ENCODE measurements at places on chromosomes 7 and 10.

- peak; percentile 89 for DNase-seq
These were observed 116.2 kb upstream of the AFAP1L2 start for GRCh38 chr10:114520453-114520852.

GRCh38 chr7:116165717-116166116 is 44.6 kb upstream of the TES start:
- DNase-seq: no peak

DNA sequence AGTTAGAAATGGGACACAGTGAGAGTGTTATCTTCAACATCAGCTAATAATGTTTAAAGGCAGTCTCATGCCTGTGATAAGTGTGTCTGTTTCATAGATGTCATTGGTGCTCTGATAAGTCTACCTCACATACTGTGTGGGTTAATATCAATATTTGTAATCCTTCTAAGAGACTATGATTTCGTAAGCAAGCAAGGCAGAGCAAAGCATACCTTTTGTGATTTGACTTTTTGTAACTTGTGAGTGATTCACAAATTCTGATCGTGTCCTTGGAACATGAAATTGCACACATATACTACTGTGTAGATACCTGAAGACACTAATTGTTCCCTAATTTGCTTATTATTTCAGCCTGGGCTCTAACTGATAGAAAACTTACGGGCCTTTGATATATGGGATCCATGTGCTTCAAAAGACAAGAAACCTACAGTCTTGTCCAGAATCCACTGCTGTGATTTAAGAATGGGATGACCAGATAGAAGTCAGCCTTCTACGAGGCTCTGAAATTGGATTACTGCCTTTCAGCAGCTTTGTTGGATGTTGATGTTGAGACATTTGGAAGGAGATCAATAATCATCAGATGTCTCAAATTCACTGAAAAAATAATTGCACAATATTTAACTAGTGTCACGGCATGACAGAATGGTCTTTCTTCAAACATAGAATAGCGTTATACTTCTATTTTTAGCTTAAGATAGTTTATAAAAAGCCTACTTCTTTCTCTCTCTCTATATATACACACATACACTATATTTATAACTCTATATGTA is 63.2 kb upstream of the KLF6 start:
- no peak for DNase-seq

DNA sequence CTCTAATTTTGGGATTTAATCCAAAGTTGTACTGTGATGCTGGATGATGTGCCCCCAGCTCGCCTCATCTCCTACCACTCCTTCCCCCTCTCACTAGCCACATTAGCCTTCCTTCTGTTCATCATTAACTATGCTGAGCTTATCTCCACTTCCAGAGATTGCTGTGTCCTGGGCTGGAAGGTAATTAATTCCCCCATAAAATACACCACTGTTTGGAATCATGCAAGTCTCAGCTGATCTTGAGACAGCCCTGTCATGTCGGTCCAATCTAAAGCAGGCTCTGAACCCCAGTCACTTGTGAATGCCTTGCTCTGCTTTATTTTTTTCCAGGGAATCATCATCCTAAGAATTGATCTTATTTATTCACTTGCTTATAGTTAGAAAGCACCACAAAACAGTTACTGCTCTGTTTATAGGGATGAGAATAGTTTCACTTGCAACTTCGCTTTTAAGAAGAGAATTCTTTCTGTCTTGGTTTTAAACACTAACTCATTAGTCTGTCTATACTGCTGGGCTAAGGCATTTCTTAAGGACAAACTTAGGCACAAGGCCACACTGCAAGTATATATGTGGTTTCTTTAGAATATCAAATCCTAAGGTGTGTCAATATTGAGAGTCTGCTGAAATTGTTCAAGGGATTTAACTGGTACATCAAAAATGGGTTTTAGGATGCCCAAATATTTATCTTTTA is 341.1 kb upstream of the SEMA3A start:
- no peak for DNase-seq

DNA sequence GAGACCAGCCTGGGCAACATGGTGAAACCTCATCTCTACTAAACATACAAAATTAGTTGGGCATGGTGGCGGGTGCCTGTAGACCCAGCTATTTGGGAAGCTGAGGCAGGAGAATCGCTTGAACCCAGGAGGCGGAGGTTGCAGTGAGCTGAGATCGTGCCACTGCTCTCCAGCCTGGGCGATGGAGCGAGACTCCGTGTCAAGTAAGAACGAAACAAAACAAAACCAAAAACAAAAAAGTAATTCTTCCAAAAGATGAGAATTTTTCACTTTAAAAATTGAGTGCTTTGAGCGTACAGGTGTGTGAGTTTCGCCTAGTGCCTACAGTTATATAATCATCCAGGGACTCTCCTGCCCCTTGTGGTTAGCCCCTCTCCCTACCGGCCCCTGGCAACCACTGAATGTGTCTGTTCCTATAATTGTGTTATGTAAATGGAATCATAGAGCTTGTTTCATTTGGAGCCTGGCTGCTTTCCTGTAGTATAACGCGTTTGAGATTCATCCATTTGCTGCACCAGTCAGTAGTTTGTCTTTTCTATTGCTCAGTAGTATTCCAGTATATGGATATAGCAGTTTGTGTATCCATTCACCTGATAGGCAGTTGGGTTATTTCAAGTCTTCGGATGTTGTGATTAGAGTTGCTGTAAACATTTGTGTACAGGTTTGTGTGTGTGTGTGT is 80.0 kb downstream of the RBM33 start:
- no peak for DNase-seq

- no peak for DNase-seq
These were observed 113.1 kb downstream of the HIBADH start for GRCh38 chr7:27549606-27550005.

DNA sequence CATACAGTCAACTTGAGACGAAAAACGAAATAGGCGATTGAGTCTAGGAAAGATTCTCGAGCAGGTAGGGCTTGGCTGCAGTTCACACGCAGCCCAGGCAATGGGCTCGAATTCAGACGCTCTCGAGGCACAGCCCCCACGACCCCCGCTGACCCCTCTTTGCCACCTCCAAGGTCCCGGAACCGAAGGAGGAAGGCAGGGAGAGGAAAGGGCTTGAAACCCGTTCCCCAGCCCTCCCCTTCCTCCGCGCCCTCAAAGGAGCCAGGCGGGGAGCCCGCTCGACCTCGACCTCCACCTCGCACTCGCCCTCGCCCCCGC is 441 bp downstream of the CCDC186 start:
- no peak for DNase-seq

GRCh38 chr7:139382439-139382838 is 22.7 kb downstream of the LUC7L2 start:
- DNase-seq: no peak

DNA sequence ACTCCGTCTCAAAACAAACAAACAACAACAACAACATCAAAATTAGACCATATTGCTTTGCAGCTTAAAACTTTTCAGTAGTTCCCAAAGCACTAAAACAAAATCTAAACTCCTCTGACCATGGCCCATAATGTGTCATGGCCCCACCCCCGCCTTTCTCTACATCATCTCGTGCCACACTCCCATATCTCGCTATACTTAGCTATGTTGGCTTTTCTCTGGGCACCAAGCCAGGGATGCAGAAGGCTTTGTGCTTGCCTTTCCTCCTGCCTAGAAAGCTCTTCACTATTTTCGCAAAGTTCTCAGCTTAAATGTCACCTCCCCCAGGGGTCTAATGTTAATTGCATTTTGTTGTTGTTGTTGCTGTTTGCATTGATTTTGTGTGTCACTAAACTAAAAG is 15.1 kb upstream of the SLC16A12 start:
- peak; percentile 59 for DNase-seq

DNA sequence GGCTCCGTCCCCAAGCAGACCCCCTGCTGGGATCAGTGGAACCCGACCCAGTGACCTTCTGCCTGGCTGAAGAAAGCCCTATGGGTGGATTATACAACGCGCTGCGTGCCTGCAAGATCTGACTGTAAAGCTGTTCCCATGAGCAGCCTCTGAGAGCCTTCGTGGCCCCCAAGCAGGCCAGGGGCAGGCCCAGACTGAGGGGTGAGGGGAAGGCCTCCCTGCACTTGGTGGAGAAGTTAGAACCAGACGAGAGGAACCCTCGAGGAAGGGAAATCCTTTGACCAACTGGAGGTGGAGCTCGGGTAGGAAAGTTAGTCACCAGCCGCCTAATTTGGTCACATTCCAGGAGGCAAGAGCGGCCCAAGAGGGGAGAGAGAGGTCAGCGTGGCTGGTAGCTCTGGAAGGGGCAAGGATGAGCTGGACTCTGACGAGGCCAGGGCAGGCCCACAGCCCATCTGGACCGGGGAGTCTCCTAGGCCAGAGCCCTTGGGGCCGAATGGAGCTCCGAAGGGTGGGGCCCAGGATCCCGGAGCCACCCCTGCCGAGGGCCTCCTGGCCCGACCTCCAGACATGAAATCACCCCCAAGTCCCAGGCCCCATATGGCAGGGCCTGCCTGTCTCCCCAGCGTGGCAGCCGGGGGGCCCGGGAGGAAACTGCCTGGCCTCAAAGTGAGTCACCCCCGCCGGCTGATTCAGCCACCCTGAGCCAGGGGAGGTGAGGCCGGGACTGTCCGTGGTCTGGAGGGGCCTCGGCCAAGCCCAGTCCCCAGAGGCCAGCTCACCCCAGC is 23.3 kb upstream of the PDGFA start:
- peak; percentile 78 for DNase-seq

GRCh38 chr10:130963052-130963393 is 348.5 kb downstream of the TCERG1L start:
- no peak for DNase-seq

DNA sequence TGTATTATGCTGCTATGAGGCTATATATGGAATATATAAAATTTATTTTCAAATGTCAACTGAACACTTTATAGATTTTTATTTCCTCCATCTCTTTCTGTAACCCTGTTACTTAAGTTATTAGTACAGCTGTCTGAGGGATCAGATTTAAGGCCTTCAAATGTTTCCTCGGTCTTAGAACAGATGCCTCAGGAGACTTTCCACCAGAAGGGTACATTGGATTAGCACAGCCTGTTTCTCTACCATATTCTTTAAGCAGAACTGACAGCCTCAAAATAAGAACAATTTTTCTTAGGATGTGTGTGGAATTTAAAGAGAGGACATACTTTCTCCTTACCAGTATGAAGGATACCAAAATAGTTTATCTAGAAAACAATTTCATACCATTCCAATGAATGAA is 53.0 kb upstream of the HGF start:
- DNase-seq: no peak

DNA sequence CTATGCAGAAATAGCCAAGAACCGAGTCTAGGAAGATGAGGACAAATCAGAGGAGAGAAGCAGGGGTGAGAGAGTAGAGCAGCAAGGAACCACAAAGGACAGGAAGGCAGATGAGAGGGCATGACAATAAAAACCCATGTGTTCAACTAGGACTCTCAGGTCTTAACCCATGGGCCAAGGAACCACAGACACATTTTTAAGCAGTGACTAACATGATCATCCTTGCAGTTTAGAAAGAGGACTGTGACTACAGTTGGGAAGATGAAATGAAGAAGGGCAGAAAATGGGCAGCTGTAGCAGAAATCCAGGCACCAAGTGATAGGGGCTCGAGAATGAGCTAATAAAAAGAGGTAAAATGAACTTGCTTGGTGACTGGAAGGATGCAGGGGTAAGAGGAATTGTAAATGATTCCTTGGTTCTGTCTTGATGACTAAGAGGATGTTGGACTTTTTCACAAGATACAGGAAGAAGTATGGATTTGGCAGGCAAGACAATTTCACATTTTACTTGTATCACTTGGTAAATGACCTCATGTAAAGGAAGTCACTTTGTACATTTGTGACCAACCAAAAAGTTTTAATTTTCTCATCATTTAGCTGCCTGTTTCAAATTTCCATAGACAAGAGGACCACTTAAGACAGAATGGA is 22.8 kb downstream of the SGMS1 start:
- DNase-seq: peak; percentile 34

DNA sequence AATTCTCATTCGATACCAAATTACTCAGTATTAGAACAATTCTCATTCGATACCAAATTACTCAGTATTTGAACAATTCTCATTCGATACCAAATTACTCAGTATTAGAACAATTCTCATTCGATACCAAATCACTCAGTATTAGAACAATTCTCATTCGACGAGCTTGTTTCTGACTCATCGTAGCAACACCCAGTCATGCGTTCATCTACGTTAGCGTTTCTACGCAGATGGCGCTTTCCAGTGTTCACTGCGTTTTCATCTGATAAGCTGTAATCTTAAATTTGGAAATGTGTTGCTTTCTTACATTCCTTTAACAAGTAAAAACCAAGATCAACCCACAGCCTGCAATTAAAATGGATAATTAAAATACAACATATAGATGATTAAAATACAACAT is 276.3 kb downstream of the ZMYND11 start:
- no peak for DNase-seq

DNA sequence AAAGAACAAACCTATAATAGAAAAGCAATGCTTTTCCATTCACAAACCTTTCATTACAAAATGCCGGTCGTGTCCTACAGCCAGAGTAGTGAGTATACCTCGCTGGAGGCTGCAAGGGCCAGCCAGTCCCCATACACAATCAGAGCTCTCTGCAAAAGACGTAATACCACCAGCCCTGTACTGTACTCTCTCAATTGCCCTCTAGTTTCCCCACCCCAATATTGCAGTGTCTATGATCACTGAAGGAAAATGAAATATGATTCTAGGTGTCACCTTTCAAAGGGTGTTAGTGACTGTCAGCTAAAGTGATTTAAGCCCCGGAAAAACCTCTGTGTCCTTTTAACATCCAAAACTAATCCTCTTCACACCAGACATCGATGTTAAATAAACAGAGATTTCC is 24.8 kb downstream of the PLXNA4 start:
- DNase-seq: no peak

GRCh38 chr10:118725886-118726500 is 28.8 kb downstream of the CACUL1 start:
- DNase-seq: peak; percentile 20

GRCh38 chr7:86645676-86646276 is 2.1 kb downstream of the GRM3 start:
- DNase-seq: no peak

DNA sequence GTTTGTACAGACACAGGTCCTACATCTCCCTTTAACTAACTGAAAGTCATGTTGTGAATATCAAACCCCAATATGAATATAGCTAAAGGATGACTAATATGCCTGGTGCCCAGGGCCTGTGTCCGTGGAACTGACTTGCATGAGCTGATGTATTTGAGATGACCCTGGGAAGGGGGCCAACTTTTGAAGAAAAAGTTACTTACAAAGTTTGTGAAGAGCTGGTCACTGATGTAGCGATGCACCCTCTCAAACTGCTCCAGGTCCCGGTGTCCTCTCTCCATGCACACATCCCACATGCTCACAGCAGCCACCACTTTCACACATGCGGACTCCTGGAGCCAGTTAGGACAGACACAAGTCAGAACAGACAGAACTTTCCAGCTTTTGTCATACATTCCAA is 106.2 kb downstream of the ABCC2 start:
- peak; percentile 59 for DNase-seq

- peak; percentile 67 for DNase-seq
These were observed 48.7 kb upstream of the DYNC1I1 start for GRCh38 chr7:95723583-95724180.

GRCh38 chr10:122207596-122207995 is 63.5 kb upstream of the BTBD16 start:
- DNase-seq: peak; percentile 81
